ENCODE measurements at places on chromosomes 12 and 14.
A peak's percentile ranks its signal among the peaks of the same experiment; 100 is the strongest.

DNA sequence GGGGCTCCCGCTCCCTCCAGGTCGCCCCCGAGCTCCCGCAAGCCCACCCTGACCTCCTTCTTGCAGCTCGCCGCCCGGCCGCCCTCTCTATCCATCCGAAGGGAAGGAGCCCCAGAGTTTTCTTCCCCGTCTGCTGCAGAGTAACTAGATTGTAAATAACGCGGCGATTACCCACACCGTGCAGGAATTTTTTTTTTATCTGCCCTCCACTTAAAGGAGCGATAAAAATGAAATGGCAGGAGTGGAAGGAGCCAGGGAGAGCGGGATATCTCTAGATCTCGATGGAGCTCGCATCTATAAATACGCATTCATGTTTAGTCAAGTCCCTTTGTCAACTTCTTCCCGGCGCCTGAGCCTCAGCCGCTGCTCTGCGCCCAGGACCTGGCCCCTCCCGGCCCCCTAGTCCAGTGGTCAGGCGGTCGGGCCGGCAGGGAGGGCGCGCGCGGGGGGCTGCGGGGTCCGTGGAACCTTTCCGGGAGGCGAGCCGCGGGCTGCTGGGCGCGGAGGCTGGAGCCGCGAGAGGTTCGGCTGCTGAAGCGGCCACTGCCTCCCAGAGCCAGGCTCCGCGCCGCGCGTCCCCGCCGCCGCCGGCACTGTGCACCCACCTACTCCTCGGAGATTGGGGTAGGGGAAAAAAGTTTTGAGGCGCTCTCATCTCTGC lies 386.0 kb downstream of the BCAT1 start:
- no peak for DNase-seq

- peak; percentile 73 for DNase-seq
Measured at GRCh38 chr12:123916729-123917128, 55.9 kb downstream of the CCDC92 start.

GRCh38 chr12:24379433-24379832 lies 430.0 kb upstream of the SOX5 start:
- DNase-seq = no peak

- no peak for DNase-seq
Measured at GRCh38 chr12:56520048-56520447, 1.6 kb upstream of the RBMS2 start.

DNA sequence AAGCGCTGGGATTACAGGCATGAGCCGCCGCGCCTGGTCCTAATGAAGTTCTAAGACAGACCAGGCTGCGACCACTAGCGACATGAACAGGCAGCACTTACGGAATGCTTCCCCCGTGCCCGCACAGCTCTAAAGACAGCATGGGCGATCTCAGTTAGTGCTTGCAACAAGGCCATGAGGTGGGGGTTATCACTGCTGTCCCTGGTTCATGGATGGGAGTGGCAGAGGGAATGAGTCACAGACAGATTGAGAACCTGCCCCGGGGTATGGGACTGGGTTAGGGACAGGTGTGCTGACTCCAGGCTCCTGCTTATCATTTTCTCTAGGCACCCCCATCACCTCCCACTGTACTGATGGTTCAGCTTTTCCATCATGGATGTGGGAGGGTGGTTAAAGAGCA lies 160.9 kb downstream of the VRK1 start:
- DNase-seq = no peak

DNA sequence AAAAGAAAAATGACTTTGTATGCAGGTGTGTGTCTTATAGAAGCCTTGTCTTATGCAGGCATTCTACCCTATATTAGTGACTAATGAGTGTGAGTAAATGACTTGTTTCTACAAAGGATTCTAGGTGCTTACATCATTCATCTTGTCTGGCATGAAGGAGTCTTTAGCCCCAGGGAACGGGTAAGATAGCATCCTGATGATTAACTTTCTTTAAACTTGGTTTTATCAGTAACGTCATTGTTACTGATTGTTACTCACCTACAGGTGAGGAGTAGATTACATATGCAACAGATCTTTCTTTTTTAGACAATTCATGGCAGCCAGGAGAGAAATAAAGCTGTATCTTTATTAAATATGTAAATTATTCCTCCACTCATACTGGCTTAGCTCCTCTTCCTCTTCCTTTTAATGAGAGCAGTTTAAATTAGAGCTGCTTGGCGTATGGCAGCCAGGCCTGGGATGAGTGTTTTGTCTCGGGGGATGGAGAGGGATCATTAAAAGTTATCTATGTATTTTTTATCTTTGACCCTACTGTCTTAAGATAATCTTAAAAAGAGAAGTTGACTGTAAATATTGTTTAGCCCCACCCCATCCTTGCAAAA lies 57.2 kb upstream of the ATP2A2 start:
- no peak for DNase-seq

GRCh38 chr12:31325524-31325875 lies 450 bp downstream of the SINHCAF start:
- peak; percentile 41 for DNase-seq

DNA sequence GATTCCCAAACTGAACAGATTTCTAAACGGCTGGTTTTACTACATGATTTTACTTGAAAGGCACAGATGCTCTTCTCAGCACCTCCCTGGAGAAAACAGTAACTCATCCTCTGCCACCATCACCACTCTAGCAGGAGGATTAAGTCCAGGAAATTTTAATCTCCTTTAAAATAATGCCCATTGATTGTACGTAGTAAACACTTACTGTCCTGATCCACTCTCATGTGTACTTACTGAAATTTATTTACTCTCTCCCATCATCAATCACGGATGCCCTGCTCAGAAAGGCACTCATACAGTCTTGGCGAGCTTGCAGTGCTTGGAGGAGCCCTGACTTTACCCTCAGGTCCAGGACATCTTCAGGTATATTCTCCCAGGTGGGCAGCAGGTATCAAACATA lies 239.8 kb upstream of the EGLN3 start:
- DNase-seq = no peak

DNA sequence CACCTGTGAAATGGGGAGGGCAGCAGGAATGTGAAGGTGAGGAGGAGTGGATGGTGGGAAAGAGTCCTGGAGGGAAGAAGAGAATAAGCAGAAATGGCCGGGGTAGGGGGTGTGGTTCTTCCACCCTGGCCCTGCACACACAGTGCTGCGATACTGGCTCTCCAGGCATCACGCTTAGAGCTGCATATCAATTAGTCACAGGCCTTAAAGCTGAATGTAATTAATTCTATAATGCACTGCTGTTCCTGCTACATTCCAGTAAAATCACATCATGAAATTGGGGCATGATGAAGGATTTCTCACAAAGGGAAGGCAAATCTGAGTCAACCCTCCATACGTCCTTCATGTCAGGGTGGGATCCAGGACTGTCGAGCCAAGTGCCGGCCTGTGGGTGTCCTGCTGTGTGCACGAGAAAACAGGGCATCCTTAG lies 566.1 kb downstream of the BCL11B start:
- no peak for DNase-seq

DNA sequence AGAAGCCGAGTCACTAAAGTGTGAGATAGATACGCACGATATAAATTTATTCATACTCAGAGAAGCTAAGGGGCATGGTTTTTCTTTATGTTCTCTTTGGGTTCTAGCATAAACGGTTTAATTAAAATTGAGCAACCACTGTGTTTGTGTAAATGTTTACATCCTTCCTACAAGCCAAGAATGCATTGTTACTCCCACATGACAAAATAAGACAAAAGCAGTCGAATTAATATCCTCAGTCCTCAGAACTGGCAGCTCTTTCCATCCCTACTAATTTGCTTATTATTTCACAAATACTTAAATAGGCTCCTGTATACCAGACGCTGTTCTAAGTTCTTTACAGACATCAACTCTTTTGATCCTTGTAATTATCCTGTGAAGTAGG lies 32.0 kb downstream of the SSPN start:
- no peak for DNase-seq

DNA sequence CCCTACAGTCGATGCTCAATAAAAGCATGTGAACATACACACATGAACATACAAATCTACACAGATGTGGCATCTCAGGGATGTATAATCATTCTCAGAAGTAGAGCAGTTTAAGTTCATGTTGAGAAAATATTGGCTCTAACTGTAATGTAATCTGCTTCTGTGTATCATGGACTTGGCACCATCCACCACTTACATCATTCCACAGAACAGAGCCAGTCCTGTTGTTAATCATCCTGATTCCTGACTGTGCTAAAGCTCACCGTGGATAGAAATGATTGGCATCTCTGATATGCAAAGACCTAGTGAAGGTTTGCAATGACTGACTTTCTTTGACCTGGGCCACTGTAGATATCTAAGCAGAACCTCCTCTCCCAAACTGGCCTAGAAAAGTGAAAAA lies 1141.3 kb downstream of the BCL11B start:
- no peak for DNase-seq

GRCh38 chr12:96501133-96501761 lies 11.9 kb downstream of the CFAP54 start:
- DNase-seq = peak; percentile 34

DNA sequence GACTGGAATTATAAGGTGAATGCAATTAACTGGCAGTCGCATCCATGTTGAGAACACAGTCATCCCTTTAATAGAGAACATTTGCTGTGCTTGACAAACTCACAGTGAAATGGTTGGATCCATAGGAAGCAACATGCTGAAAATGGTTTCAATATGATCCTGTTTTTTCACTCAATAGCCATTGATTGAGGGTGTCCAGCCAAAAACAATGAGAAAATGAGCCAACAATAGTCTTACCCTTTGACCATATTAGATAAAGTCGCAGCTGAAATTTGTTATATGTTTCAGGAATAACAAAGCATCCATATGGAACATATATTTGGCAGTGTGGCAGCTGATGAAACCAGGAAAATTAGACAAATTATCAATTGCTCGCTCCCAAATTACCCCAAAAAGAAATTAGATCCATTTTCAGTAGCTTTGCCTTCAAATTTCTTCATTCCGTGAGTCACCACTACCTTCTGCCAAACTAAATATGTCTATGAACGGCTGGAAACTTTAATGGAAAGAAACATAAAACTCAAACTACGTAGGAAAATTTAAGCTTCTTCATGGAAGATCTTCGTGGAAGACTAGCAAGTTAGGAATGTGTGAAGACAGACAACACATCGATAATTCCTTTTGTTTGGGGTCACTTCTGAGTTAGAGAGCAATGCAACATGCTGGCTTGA lies 17.4 kb downstream of the IGF1 start:
- DNase-seq = no peak

GRCh38 chr14:22791301-22791700 lies 23.9 kb downstream of the SLC7A7 start:
- no peak for DNase-seq

DNA sequence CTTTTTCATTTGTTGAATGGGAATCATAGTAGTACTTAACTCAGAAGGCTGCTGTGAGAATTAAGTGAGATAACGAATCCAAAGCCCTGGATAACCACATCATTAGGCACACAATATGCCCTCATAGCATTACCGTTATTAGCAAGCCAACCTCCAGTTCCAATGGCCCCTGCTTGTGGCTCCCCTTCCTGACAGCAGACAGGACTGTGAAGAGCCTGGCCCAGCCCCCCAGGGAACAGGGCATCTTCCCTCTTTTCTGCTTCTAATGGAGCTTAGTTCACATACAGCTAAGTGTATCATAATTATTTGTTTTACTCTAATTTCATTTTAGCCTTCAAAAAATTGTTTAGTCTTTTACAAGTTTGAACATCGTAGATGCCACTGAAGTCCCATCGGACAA lies 39.7 kb downstream of the DHRS2 start:
- DNase-seq = no peak

GRCh38 chr12:32964981-32965585 lies 68.5 kb upstream of the PKP2 start:
- no peak for DNase-seq

DNA sequence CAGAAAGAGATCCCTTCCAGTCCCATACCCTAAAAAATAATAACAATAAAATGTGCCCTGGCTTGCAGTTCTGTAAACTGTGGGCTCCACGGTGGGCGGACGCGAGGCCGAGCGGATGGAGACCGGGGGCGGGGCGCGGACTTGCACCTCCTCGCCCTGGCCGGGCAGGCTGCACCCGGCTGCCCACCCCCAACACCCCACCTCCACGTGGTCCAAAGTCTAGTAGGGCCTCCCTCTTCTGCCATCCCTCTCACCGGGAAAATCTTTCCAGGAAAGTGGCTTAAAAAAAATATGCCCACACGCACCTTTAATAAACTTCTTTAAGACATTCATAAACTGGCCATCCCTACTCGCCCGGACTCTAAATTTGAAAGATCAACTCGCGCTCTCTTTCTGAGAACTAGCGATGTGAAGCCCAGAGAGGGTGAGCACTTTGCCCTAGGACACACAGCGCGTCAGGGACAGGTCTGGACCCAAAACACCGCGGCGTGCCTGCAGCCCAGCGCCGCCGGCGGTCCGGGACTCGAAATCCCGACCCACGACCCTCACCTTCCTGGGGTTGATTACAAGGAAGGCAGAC lies 1.9 kb upstream of the BCL11B start:
- DNase-seq = peak; percentile 40

- no peak for DNase-seq
Measured at GRCh38 chr12:115437061-115437567, 753.1 kb upstream of the TBX3 start.

GRCh38 chr12:124369055-124369826 lies 74.3 kb downstream of the RFLNA start:
- DNase-seq = no peak

DNA sequence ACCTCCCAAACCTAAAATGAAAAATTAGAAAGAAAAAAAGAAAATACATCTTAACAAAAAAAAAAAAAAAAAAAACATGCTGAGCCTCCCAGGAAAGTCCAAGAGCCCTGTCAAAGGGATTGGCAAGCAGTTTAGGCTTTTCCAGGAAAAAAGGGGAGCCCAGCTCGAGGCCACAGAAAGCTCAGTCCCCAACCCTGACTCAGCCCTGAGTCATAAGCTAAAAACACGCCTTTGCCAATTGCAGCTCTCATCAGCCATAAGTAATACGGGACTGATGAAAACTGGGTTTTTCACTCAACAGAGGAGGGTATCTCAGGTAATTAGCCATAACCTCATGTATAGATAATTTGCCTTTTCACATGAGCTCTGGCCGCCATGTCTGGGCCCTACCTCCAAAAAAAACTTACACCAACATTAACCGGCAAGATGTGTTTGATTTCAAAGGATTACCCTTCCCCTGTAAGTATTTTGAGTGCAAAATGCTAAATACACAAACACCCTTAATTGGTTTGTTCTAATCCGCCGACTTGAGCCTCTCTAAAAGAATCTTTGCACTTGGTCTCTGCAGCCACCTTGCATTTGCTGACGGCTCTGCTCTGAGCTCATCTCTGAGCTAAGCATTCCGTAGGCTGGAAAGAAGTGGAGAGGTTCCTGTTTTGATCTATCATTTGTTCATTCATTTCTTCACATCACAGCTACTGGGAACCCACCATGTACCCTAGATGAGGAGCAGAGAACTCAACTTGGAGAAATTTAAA lies 319.2 kb downstream of the BCL11B start:
- DNase-seq = no peak

DNA sequence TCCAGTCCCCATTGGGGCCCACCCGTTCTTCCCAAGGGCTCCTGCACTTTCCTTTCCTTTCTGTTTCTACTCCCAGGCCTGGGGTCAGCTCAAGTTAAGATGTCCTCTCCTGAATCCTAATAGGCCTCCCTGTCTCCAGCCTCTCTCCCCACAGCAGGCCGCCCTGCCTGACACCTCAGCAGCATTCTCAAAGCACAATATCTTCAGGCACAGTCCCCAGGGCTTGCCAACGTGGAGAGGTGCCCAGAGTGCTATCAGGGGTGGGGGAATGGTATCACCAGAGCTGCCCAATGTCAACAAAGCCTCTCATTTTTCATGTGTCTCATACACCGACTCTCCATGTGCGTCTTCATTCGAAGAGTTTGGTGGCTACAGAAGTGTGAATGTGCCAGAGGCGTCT lies 123.0 kb downstream of the FOXN3 start:
- DNase-seq = no peak

GRCh38 chr14:31880935-31881334 lies 196.2 kb upstream of the ARHGAP5 start:
- DNase-seq = no peak

Data from activated naive CD4-positive, alpha-beta T cell treated with Interleukin-2 at 50 U/mL for 16 hours (primary cell).